ENCODE measurements at places on chromosomes 2 and 18.

- DNase-seq = no peak
These were observed 308.8 kb upstream of the FIGN start for GRCh38 chr2:164044622-164045021.

DNA sequence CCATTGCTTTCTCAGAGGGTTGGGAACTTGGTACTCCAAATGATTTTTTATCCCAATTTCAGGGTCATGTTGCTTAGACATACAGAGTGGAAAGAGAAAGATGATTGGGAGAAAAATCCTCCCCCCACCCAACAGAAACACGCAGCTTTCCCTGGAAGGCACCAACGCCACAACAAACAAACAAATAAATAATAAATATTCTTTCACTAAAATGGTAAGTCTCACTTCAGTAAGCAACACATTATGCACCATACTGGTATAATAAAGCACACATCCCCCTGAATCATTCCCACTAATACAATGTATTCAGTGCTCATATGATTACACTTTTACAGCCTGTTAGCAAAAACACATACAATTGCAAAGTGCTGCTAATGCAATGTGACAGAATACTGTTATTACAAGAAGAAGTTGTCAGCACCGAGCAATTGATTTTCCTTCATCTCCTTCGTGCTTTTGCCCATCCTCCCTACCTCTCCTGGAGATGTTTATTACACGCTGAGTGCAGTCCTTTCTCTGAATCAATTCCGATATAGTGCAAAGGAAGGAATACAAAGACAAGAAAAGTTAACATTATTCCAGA is 359.9 kb downstream of the TXNL1 start:
- no peak for DNase-seq

DNA sequence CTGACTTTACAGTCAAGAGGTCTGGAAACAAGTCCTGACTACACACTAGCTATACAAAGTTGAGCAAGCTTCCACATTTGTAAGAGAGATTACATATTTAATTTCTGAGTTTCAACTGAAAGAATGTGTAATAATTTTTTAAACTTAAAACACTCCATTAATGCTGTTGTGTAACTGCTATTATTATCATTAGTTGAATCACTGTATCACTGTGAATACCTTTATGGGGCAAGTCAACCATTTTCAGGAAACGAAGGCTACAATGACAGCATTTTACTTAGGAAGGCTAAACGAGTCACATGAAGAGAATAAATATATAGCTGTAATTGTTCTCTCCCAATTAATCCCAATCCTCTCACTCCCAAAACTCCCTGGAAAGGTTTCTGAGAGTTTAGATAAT is 46.3 kb downstream of the TRIP12 start:
- DNase-seq = no peak

GRCh38 chr2:31660165-31660564 is 79.4 kb upstream of the SRD5A2 start:
- no peak for DNase-seq

DNA sequence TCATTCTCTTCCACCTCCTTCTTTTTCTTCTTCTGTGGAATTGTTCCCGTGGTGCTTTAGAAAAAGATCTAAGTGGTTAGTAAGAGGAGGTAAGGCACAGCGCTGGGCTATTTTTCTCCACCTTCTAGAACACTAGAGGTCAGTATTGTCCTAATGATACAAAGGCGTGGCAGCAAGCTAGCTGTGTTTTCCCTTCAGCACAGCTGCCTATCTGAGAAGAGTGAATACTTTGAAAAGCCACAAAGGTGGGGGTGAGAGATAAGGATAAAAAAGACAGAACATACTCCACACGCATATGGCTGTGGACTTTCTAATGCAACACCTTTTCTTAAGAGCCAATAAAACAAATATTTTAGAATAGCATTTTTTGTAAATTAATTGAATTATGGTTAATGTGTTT is 2.1 kb downstream of the CNTNAP5 start:
- DNase-seq = peak; percentile 67

DNA sequence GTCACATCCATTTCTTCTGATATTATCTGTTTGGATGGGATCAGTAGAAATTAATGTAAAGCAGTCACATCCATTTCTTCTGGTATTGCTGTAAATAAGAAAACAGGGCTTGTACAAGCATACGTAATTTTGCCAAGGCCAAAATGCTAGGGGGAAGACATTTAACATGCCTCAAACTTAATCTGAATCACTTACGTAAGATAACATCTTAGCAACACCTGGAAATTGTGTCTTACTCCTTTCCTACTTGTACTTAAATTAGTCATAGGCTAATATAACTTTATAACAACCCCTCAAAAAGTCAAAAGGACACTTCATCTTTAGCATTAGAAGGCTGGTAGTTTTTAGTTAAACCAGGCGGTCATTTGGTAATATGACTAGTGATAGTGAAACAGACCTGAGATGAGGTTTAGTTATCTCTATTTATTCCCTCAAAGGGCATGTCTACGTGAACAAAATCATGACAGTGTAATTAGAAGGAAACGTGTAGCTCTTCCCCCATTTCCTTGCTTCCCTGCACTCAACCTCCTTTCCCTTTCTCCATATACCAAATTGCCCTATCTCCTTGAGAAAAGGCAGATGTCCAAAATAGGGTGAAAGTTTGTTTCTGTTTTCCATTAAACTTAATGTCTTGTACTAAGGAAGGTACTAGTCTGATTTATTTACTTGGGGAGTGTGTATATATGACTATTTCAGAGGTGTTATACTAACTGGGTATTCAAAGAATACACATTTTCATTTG is 99.3 kb upstream of the FZD5 start:
- no peak for DNase-seq

DNA sequence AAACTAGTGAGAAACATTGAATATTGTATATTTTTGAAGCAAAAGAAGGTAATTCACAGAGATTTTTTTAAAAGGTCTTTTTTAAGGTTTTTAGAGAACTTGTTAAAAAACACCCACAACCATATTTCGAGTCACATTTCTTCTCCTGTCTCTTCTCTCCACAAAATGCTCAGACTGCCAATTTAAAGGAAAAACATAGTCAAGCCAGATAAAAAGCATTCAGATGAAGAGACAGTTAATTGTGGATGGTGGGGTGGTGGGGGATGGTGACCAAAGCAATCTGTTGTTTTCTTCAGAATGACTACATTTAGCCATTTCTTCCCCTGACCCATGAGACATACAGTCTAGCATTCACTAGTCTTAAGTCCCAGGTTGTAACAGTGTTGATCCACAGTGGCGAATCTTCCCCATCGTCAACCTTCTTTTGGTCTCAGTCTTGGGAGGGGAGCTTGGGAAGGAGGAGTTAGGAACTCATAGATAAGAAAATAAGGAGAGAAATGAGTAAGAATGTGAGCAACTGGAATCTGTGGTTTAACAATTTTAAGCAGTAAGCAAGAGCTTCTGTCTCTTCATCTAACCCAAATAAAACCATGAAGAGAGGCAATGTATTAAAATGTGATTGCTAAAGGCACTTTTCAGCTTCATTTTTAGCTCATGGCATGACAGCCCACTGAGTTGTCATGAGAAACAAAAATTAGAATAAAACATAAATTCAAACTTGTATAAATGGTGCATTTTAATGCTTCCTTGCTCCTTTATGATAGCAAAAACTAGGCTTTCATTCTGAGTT is 413.7 kb upstream of the FSHR start:
- DNase-seq = no peak

- no peak for DNase-seq
These were observed 36.3 kb downstream of the CELF4 start for GRCh38 chr18:37529296-37529695.
